Kidney capillary endothelial cell (primary cell): ENCODE measurements at places on chromosomes 4 and X.

DNA sequence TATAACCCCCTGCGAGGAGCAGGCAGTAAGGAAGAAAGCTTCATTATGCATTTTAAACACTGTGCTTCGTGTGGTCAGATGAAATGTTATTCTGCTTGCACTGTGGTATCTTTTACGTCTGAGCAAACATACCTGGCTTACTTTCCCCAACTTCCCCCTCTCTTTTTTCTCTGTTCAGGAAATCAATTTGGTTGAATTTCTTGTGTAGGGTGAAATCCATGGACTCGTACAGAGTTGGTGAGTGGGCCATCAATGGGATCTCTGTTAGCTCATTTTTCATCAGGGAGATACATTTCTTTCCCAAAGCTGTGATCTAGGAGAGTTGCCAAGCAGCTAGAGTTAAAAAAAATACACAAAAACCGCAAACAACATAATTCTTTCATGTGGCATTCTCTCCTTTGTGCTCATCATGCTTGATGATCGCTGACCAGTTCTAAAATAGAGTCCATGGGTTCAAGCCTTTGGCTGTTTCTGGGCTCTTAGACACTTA is 98.5 kb downstream of the FRAS1 start:
- no peak for DNase-seq

DNA sequence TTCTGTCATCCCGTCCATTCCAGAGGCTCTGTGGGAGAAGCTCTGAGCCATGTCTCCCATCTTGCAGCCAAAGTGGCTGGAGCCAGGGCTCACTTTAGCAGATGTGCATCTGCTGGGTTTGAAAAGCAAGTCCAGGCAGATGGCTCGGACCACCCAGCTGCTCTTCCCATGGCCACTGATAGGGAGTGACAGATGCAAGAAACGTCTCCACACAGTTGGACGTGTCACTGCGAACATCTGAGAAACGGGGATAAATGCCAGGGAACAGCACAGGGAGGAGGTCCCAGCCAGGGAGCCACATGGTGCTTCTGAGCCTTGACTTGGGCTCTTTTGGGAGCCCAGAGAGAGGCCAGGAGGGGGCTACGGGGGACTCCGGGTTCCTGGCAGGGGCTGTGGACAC is 242.3 kb downstream of the AFAP1 start:
- DNase-seq: no peak

GRCh38 chr4:77202491-77202890 is 45.5 kb downstream of the CCNG2 start:
- DNase-seq: no peak

GRCh38 chrX:57678686-57679428 is 1.2 kb downstream of the NLRP2B start:
- DNase-seq: no peak

GRCh38 chr4:16722416-16722815 is 176.0 kb downstream of the LDB2 start:
- DNase-seq: no peak

DNA sequence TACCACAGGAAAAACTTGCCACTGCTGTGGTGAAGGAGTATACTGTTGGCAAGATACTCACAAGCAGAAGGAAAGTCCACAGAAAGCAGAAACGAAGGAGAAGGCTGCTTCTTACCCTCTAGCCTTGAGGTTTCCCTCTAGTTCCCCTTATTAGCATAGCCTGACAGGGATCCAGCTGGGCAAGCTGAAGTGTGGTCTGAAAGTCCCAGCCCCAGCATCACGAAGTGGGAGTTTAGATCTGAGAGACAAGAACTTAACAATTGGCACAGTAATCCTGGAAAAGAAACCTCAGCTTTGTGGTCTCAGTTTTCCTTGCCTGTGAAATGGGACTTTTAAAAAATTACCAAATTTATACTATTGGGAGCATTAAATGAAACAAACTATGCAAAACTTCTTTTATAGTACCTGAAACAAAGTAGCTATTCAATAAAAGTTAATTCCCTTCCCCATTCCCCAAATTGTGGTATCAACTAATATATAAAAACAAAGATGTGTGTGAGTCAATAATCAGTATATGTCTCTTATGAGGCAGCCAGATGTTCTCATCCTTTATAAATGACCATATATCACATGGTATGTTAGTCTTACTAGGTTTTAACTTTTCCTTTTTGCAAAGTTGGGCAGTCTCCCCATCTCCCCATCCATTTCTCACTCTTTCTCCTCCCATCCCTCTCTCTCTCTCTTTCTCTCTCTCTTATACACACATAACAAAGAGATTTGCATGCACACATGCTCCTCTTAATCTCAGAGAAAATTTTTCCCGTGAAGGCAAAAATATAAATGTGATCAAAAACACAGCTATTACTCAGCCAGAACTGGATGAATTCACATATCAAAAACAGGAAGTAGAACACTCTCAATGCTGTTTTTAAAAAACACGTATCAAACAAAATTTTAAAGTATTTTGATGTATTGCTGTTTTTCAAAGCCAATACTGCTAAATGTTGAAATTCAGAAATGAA is 57.8 kb downstream of the SCFD2 start:
- no peak for DNase-seq

DNA sequence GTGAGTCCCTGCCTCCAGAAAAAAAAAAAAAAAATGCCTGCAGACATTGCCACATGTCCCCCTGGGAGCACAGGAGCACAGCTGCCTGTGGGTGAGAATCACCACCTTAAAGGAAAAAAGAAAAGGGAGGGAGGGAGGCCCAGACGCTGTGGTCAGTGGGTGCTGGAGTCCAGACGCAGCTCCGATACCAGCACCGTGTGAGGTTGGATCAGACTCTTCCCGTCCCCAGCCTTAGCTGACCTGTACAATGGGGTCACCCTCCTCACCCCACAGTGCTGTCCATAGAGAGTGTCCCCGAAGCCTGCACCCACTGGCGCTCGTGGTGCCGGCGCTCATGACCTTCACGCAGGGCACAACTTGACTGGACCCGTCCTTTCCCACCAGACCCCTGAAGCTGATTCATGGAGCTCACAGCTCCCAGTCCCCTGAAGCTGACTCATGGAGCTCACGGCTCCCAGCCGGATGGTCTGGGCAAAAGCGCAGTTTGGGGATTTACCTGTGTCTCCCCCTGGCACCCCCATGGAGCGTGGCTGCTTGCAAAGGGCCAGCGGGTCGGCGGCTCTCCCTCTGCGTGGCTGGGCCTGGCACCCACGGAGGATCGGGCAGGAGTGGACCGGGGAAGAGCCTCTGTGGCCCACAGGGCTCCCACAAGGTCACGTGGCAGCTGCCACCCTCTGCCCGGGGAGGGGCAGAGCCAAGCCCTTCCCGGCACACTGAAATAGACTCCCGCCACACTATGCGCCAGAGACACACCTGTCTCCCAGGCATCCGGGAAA is 31.4 kb downstream of the ABLIM2 start:
- DNase-seq: no peak

DNA sequence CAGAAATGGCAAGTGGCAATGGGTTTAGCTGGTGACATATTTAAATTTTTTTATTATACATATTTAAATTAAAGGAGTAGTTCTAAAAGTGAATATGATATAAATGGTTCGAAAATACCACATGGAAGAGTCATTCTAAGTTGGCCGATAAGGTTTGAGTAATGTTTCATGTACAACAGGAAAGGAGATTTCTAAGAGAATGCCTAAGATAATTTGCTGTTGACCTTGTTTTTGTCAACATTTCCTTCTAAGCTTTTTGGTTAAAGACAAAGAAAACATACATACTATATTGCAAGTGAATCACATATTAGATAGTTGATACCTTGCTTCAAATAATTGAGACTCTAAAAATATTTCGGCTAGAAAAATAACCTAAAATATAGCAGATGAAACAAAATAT is 526.6 kb upstream of the SLIT2 start:
- peak; percentile 26 for DNase-seq

DNA sequence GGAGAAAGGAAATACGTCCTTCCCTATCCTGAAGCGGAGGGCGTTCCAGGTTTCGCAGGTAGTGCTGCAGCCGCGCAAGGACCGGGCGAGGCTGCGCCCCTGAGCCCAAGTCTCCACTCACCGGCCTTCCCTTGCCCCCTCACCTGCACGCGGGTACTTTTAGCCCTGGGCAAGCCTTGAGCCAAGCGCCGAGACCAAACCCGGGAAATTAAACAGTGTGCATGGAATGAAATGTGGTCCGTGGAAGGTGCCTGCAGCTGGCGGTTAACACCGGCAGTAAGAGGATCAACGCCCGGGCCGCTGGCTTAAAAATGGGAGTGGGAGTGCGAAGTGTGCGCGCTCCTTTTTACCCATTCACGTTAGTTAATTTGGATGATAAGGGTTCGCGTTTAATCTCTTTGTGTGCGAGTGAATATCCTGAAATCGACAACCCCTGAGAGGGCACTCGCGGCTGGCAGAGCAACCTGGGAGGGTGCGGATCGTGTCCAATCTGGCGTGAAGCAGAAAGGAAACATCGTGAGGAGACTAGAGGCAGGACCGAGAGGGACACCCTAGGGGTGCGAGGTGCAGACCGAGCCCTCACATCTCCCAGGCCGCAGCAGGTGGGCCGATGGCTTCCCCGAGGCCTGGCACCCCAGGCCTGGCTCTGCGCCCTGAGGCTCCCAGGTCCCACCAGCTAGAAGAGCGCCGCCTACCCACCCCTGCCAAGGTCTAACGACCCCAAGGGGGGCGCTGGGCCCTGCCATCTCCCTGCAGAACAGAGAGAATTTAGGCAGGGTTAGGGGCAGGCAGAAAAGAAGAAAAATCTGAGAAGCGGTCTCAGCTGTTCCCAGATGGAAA is 2.0 kb upstream of the HELT start:
- no peak for DNase-seq

DNA sequence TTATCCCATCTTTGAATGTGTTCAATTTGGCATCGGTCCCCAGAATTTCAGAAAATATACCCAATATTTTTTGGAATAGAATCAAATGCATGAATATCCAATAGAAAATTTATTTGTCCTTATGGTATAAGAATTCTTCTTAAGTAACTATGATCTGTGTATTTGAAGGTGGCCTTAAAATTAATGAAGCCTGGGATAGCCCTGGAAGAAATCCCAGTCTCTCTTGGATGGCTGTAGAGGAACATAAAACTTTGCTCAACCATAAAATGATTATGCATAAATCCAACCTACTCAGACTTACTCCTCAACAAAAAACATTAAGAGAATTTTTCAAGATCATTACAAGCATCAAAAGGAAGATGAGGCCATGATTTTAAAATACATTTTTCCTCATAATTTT is 269.4 kb upstream of the SMIM31 start:
- no peak for DNase-seq

GRCh38 chrX:101208152-101208905 is 11.3 kb upstream of the DRP2 start:
- no peak for DNase-seq

GRCh38 chr4:154033921-154034320 is 245.0 kb upstream of the SFRP2 start:
- no peak for DNase-seq

- no peak for DNase-seq
Observed at GRCh38 chr4:90715242-90715641, 588.0 kb downstream of the CCSER1 start.

DNA sequence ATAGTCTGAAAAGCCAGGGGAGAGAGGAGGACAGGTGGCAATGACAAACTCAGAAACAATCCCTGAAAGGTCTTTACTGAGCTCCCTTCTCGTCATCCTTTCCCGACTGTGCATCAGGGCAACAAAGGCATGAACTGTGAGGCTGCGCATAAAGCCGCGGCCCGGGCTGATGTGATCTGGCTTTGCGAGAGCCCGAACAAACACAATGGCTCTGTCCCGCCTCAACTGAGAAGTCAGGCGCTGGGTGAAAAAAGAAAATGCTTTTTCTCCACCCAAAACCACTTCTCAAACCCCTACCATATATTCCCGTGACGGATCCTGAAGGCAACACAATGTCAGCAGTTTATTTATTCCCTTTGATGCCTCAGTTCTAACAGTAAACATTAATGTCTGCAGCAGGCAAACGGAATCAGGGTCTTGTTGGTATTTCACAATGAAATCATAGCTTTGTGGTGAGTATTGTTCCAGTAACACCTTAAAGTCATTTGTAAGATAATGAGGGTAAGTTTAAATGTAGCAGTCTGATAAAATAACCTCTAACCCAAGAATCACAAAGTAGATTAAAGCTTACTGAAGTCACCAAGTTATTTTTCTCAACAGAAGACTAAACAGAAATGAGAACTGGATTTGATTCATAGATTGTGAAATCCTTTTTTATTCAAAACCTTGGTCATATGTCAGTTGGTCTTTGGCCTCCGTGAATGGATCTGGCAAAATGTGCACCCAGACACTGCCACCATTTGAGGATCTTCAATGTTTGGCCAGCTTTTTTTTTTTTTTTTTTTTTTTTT is 67.4 kb downstream of the APBB2 start:
- no peak for DNase-seq

DNA sequence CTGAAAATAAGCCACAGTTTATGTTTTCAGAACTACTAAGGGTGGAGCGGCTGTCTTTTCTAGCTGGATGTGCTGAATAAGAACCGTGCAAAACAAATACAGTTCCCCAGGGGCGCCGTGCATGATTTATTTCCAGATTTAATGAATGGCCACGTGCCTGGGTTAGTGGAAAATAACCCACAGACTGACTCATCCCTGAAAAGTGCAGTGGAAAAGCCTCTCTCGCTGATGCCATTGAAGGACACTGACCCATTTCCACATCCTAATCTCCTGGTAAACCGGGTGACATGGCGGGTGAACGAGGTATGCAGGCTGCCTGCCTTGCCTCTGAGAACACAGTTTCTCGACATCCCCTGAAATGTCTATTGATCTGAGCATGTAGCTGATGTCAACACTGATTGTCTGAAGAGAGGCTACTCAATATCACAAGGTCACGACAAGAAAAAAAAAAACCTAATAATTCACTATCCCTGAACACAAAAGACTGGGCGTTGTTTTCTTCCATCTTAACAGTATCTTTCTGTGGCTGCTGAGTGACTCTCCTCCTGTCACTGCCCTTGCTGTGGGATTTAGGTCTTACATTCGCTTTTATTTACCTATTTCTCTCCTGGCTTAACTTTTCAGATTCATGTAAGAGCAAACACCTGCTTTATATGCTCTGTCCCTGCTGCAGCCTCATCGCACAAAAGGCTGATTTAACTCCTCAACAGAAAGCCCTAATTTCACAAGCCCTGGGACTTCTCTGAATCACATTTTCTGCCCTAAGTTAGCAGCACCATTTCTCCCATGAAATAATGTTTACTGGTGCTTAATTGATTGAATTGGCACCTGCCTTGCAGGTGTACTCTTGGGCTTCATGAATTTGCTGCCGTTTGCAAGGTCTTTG is 76.9 kb upstream of the SCOC start:
- DNase-seq: peak; percentile 65

GRCh38 chrX:47619486-47620302 is at the start of gene SYN1:
TSS of gene SYN1 (minus strand) at chrX:47619857. CDS start at chrX:47619728, 129 bp downstream.
- peak; percentile 60 for DNase-seq

GRCh38 chr4:16155528-16156169 is 70.6 kb downstream of the TAPT1 start:
- DNase-seq: no peak
